OCI-M1 (cell line): ENCODE measurements at places on chromosomes 11 and 22.
A peak's percentile ranks its signal among the peaks of the same experiment; 100 is the strongest.

DNA sequence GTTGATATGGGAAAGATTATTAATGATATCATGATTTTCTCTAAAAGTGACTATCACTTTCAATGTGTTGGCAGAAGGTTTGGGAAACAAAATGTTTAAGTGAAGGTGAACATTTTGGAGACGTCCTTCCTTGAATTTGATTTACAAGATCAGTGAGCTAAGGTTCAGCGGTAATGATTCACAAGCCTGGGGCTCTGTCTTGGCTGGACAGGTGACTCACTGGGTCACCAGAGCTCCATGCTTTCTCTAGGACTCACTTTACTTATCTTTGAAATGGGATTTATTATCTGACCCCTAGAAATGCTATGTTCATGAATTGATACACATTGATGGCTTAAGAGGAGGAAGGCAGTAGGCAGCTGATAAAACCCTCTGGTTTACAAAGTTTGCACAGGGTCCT, 437.5 kb downstream of the NTM start:
- no peak for DNase-seq

DNA sequence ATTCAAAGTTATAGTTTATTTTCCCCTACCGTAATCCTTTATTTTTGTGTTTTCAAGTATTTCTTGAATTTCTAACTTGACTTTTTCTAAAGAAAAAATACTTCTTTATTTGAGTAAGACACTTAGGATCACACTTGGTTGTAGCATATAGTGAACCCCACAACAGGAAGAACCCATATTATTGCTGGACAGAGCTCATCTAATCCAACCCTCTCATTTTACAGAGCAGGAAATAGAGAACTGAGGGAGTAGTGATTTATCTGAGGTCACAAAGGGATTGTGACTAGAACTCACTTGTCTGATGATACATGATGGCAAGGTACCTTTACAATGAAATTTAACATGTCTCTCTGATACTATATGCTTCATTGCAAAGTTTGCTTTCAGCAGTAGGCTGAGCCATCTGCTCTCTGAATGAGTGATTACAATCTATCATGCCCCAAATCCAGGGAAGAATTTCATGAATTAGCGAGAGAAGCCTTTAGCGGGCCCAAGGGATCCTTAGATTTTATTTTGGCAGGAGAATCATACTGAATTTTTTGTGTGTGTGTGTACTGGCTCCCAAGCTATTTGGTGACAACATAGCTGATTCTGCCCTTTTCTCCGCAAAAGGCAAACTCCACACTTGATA, 9.8 kb downstream of the SLC17A6 start:
- DNase-seq, result no peak

GRCh38 chr11:297586-298405, 1.5 kb downstream of the IFITM5 start:
- peak; percentile 95 for DNase-seq

DNA sequence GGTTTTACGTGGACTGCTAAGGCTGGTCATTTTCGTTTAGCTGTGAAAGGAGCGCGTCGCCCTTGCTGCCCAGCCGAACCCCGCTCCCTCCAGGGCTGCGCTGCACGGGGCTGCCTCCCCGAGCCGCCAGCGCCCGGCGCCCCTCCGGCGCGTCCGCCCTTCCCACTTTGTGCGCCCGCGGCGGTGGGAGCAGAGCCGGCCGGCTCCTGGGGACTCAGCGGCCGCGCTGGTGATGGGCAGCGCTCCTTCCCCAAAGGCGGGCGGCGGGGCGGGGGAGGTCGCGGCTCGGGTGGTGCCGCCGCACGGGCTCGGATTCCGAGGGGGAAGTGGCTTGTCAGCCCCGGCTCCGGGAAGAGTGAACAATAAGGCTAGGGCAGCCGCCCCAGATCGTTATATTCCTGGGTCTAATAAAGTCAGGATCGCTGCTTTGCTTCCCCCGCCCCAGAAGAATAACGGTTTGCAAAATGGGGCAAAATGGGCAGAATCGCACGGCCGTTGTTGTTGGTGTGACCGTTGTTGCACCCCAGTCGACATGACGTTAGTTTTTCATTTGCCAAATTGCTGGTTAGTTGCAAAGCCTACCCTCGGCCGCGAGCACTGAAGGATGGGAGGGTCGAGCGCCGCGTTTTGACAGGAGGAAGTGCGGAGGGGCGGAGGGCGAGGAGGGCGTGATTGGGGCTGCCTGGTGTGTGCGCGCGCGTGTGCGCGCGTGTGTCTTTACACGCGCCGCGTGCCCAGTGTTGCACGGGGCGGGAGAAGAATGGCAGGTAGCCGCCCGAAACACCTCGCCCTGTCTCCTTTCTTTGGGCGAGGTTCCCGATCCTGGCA, 745 bp downstream of the NCAM1 start:
- DNase-seq, result no peak

GRCh38 chr11:123461164-123461563, 31.1 kb downstream of the GRAMD1B start:
- no peak for DNase-seq

DNA sequence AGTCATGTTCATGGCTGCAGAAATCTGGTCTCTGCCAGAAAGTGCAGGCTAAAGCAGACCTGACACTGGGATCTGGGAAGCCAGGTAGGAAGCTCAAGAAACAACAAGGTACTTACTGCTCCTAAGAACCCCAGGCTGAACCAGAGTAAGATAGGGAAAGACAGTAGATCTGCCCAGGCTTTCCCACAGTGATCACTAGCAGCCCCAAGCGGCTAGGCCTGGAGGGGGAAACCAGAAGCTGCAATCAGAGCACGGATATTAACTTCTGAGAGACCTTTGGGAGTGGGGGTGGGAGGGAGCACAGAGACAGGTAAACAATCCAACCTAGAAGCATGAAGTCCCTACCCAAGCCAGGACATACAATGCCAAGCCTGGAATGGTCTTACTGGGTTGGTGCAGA, 135.2 kb upstream of the C11orf58 start:
- peak; percentile 28 for DNase-seq

DNA sequence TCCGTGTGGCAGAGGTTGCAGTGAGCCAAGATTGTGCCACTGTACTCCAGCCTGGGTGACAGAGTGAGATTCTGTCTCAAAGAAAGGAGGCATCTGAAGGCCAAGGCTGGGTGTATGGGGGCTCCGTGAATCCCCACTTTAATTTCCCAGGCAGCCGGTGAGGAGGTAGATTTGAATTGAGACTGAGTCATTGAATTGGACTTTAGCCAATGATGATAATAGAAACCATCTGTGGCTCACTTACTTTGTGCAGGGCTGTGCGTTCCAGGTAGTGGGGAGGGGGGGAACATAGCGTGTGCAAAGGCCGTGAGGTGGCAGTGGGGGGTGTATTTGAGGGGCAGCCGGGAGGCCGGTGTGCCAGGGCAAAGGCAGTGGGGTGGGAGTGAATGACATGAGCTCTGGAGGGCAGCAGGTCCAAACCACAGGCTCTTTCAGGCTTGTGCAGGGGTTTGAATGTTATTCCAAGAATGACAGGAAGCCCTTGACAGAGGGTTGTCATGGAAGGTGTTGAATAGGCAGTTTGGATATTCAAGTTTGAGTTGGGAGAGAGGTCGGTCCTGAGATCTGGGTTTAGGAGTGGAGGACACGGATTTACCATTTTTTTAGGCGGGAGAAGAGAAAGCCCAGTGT, 6.1 kb downstream of the ARHGAP8 start:
- DNase-seq, result no peak

- DNase-seq, result no peak
These were observed 337.2 kb upstream of the DDI1 start for GRCh38 chr11:103699216-103699615.

DNA sequence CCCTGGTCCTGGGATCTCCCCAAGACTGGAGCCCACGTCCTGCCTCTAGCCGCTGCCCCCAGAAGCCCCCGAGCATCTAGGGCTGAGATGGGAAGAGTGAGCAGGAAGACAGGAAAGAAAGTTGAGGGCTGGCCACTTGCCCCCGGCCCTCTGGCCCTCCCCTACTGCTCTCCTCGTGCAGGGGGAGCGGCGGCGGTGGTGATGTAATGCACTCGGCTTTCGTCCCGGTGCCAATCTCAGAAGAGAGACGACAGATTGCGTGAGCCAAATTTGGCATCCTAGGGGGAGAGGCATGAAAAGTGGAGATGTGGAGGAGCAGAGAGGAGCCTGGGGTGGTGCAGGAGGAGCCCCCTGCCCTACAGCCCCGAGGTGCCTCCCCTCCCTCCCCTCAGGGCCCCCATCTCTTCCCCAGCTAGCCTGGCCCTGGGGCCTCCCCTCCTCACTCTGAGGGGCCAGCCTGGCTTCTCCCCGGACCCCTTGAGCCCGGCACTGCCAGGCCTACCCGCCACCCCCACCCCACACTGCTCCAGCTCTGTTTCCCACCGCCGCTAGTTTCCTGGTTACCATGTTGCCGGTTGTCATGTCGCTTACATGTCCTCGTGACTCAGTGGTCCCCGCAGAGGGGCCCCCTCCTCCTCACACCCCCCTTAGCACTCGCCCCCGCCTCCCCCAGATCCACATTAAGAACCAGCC, 2.5 kb downstream of the KCNJ4 start:
- DNase-seq, result peak; percentile 14

DNA sequence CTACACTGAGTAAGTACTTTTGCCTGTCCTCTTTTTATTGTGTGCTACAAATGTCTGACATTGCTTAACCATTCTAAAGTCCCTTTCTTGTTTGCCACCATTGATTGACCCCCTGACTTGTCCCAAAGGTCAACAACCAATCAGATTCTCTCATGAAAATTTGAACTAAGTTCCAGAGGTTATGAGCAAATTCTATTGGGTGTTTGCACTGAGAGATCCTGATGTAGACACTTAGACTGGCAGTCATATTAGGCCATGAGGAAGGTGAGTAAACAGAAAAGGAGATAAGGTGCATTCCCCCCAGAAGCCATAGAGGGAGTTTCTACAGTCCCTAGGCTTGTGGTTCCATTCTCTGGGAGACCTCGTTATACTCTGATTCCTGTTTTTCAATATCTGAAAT, 101.3 kb upstream of the E2F8 start:
- no peak for DNase-seq
